Putamen (tissue), 1 donor: ENCODE measurements at places on chromosomes 4 and X.

- no peak for DNase-seq
Measured at GRCh38 chrX:108299704-108300103, 138.5 kb downstream of the COL4A6 start.

DNA sequence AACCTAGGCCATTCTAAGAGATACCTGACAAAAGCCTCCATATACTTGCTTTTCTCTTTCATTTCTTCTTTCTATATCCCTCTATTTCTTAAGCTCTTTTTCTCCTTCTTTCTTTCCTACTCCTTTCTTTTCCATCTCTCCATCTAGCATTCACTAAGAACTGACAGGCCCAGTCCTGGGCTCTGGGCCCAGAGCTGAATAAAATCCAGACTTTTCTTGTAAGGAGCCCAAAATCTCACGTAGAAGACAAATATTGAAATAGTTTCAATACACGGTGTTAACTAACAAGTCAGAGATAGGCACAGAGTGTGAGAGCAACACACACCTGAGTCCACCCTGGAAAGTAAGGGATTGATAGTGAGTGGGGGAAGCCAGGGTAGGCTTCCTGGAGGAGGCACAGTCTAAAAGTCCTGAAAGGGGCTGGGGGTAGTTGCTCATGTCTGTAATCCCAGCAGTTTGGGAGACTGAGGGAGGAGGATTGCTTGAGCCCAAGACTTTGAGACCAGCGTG, 73.2 kb upstream of the EFNB1 start:
- no peak for DNase-seq

- DNase-seq: peak; percentile 55
Measured at GRCh38 chr4:143514497-143514896, 995 bp downstream of the SMARCA5 start.

GRCh38 chr4:40557736-40558135, 71.9 kb downstream of the RBM47 start:
- no peak for DNase-seq

DNA sequence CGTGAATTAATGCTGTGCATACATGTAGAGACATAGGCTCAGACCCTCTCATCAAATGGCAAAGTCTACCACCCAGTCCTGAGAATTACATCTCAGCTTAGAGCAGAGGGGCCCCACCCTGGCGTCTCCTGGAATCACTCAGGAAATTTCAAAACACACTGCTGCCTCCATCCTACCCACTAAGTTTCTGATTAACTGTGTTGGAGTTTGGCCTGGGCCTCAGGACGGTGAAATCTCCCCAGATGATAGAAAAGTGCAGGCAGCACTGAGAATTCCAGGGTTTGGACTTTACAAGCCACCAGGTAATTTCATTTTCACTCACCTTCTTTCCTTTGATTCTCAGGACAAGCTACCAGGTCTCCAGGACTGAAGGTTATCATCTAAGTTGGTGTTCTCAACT, 3.3 kb upstream of the FAM9C start:
- no peak for DNase-seq

DNA sequence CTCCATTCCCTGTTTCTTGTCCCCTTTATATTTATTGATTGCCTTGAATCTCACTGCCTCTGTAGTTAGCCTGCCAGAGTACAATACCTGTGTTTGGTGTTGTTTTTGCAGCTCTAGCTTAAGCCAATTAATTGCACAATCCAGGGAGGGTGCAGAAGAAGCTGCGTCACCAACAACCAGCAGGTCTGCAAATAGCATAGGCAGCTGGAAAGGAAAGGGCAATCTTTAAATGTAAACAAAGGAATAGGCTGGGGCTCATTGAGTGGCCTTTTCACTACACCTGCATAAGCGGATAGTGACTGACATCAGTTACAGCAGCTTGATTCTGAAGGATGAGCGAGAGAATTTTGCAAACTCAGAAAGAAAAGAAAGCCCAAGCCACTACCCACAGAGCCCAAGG, 106.8 kb upstream of the RAI2 start:
- DNase-seq: no peak
